ENCODE measurements at places on chromosomes 5 and 9.

DNA sequence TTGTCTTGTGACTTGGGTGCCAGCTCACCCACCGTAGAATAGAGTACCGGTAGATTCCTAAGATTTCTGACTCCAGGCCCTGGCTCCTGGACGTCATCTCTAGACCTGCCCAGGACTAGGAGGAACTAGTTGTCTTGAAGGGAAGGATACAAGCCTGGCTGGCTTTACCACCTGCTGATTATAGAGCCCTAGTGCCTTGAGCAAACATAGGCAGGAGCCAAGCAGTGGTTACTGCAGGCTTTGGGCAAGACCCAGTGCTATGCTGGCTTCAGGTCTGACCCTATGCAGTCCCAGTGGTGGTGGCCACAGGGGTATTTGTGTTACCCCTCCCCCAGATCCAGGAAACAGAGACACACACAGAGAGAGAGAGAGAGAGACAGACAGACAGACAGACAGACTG is 606.2 kb downstream of the PDE4D start:
- DNase-seq = no peak

GRCh38 chr9:96497117-96497399 is 47.1 kb downstream of the HABP4 start:
- no peak for DNase-seq

DNA sequence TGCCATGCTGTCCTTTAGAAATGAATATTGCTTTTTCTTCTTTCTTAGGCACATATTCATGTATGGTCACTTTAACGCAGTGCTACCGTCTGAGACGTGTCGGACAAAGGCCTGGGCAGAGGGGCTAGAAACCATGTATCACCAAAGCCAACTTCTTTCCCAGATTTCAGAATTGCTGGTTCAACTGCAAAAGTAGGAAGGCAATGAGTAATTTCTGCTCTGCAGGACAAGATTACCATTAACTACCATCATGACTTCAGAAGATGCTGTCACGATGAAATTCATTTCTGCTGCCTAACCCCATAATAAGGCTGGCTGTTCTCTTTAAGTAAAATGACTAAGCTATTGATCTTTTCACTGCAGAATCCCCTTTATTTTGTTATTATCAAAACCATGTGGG is 306.7 kb downstream of the PDE4D start:
- DNase-seq = no peak

- no peak for DNase-seq
Measured at GRCh38 chr9:136944212-136944518, 373 bp downstream of the FBXW5 start.

DNA sequence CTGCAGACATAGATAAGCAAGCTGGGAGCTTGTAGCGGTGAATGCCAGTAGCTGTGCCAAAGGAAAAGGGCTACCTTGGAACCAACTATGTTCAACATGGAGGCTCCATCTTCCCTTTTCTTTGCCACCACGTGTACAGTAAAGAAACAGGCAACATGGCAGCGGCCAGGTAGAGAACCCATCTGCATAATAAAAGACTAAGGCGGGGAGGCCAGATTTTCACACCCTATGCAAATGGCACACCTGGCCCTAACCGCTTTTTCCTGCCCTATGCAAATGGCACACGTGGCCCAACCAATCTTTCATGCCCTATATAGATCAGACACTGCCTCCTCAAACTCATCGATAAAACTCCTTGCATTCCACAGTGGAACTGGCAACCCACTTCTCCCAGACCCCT is 477.5 kb upstream of the EDIL3 start:
- no peak for DNase-seq

GRCh38 chr9:127395497-127396252 is 1.3 kb upstream of the SLC2A8 start:
- no peak for DNase-seq

- no peak for DNase-seq
Measured at GRCh38 chr9:76818271-76818670, 54.0 kb downstream of the PCA3 start.

All from CD4-positive, alpha-beta T cell treated with Interleukin-4 for 4 hours (primary cell).